ENCODE measurements at places on chromosomes 16 and 17.

DNA sequence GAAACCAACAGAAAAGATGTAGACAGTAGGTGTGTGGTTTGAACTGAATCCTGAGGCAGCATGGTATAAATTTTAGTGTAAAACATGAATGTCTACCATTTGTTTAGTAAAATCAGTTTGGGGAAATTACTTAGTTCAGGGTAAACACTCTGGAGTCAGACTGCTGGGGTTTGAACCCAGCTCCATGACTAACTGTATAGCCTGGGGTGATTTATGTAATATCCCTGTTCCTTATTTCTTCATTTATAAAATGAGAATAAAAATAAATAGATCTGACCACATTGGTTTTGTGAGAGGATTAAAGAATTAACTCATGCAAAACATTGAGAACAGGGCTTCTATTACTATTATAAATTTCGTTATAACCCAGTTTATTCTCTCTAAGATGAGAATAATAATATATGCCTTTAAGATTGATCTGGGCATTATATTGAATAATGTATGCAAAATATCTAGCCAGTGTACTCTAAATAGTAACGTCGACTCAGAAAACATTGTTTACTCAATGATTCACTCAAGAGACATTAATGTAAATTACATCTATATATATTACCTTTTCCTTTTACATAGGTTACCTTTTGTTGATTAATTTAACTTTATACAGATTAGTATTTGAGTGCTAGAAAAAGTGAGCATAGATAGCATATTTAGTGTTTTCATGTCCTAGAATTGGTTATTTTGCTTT is 120.6 kb upstream of the KCNJ16 start:
- DNase-seq, result no peak

GRCh38 chr17:80339731-80340456 is 75.1 kb upstream of the ENDOV start:
- no peak for DNase-seq

- no peak for DNase-seq
Measured at GRCh38 chr17:7219229-7219811, 316 bp downstream of the DLG4 start.

DNA sequence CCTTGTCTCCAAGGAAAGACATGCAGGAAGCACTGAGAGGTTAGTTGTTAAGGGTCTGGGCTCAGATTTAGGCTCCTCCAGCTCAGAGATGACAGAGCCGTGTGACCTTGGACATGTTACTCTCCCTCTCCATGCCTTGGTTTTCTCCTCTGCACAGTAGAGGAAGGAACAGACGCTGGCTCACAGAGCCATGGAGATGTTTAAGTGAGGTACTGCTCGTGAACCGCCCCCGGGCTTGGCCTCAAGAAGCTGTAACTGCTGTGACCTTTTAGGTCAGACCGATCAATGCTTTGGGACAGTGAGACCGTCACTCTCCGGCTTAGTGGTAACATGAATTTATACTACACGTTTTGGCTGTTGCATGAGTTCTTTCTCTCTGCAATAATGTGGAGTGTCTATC is 197.4 kb downstream of the C16orf95 start:
- no peak for DNase-seq
